ENCODE measurements at places on chromosomes 1 and 21.

- DNase-seq = no peak
Observed at GRCh38 chr1:226325178-226325577, 16.2 kb upstream of the LIN9 start.

GRCh38 chr1:2547210-2548067 is 8.7 kb upstream of the TNFRSF14 start:
- DNase-seq = peak; percentile 87

- DNase-seq = no peak
Observed at GRCh38 chr1:229879746-229880145, 187.3 kb upstream of the GALNT2 start.

- DNase-seq = peak; percentile 52
Observed at GRCh38 chr21:31873696-31874599, 1.1 kb downstream of the HUNK start.

DNA sequence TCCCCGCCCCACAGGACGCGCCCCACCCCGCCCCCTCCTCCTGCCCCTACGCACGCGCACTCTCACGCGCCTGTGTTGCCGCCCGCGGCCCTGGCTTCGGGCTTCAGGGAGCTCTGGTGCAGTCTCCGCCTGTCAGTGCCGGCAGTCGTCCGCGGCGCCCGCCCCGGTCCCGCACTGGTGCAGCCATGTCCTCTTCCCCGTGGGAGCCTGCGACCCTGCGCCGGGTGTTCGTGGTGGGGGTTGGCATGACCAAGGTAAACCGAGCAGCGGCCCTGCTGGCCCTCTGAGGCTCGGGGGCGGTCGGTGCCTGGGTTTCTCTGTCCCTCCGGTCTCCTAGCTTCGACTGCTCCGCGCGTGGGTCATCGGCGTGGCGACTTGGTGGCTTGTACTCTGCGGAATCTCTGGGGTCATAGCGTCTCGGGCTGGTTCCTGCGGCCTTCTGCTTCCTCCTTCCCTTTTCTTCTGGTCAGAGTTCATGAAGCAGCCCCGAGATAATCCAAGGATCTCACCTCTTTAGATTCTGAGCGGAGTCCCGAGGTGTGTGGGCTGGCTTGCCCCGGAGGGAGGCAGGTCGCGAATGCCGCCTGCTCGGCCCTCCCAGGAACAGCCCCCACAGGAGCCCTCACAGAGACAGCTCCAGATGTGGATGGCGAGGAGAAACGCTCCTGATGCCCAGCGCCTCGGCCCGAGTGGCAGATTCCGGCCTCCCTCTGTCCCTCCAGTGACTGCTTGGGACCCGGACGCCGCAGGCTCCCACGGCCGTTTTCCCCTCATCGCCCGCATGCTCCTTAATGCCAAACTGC is at the start of gene SCP2:
TSS of gene SCP2 (plus strand) at position 65 of the 803 bp plus-strand sequence. CDS start at position 186, 121 bp downstream.
- DNase-seq = no peak

- no peak for DNase-seq
Observed at GRCh38 chr1:155320252-155320651, 442 bp upstream of the RUSC1 start.

DNA sequence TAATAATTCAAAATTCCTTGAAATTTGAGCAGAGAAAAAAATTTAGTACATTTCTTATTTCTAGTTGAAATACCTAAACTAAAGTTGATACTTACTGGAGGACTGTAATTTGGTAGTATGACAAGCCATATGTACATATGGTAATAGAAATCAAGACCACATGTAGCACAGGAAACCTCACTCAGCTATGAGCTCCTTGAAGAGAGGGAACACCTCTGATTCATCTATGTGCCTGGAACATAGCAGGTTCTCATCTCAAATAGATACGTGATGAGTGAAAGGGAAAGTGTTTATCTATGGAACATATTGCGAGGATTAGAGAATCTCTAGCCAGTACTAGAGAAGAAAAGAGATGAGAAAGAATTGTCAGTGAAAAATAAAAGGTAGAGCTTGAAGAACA is 47.9 kb upstream of the GNG4 start:
- DNase-seq = no peak

DNA sequence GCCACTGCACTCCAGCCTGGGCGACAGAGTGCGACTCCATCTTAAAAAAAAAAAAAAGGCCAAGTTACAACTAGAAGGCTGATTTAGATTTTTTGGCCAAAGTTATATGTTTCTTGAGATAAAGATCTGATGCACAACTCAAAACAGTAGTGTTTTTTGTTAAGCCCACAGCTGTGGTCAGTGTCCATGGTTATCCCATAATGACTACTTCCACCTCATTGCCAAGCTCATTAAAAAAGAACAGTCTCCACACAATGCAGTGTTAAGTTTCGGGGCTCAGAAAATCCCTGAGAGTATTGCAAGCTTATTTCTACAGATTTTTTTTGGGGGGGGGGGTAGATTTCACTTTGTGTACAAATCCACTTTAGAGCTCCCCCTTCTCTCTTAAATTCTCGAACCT is 120.5 kb downstream of the RUNX1 start:
- DNase-seq = no peak

GRCh38 chr1:66732407-66733166 is 19.7 kb upstream of the DYNLT5 start:
- no peak for DNase-seq

DNA sequence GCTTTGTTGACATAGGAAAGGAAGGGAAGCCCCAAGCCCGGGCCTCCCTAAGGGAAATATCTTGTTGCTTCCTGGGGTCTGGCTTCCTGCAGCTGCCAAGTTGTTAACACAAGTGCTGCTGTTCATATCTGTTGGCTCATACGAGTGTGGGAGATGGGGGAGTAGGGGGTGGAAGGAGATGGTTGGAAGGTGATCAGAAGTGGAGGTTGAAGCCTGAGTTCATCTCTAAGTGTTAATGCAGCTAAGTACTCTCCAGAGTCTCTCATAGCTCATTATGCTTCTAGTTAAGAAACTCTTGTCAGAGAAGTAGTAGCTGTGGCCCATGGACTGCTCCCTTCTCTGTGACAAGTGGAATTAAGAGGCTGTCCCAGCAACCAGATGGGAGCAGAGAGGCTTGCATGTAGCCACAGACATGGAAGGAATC is 319.2 kb upstream of the SPAG17 start:
- no peak for DNase-seq

DNA sequence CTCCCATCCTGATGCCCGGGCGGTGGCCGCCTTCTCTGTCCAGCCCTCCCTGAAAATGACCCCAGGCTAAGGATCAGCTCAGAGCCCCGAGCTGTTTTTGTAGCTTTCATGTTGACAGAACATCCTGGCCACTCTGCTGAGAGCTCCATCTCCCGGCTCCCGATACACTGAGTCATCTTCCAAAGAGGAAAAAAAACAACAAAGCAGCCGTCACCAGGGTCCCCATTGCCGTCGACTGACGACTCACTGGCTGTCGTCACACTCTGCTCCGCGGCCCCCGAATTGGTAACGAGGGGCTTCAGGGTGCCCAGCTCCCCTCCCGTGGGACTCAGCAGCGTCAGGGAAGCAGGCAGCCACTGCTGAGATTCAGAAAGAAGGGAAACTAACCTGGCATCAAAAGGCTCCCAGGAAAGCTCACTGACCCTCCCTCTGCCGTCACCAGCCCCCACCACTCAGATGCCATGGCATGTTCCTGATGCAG is 67.2 kb downstream of the CD46 start:
- no peak for DNase-seq

GRCh38 chr1:79912813-79913212 is 906.3 kb upstream of the ADGRL4 start:
- DNase-seq = no peak

- no peak for DNase-seq
Observed at GRCh38 chr1:151718011-151718431, 1.4 kb upstream of the CELF3 start.

GRCh38 chr21:45588086-45588825 is 46.0 kb upstream of the SLC19A1 start:
- no peak for DNase-seq

GRCh38 chr1:182877842-182878241 is 38.7 kb downstream of the DHX9 start:
- DNase-seq = no peak

DNA sequence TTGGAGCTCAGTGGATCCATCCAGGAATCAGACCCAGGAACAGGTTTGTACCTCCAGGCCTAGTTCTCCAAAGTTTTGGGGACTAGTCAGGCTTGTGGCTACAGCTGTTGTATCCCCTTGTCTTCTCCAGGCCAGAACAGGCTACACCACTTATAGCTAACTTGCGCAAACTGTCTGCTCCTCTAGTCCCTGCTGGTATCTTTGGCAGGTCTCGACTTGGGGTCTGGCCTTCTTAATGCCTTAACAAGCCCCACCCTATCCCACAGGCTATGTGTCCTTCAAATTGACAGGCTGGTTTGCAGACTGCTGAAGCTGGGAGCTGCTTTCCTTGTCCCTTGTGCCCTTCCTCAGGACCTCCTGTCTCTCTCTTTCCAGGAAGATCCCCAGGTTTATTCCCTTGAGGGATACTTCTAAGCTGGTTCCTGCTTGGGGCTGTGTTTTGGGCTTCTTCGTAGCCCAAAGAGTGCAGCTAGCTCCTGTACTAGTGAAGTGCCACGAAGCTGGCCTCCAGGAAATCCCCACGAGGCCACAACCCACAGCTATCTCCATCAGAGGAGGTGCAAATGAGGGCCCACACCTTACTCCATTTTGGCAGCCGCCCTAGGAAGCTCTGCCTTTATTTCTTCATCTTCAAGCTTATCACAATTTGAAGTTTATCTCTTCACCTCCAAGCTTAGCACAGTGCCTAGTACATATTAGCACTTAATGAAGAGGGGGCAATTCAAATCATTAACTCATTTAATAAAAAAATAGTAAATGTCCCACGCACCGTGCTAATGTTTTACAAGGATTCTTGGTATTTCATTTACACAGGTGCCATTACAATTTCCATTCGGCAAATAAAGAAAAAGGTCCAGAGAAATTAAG is 683 bp upstream of the DMAP1 start:
- no peak for DNase-seq

DNA sequence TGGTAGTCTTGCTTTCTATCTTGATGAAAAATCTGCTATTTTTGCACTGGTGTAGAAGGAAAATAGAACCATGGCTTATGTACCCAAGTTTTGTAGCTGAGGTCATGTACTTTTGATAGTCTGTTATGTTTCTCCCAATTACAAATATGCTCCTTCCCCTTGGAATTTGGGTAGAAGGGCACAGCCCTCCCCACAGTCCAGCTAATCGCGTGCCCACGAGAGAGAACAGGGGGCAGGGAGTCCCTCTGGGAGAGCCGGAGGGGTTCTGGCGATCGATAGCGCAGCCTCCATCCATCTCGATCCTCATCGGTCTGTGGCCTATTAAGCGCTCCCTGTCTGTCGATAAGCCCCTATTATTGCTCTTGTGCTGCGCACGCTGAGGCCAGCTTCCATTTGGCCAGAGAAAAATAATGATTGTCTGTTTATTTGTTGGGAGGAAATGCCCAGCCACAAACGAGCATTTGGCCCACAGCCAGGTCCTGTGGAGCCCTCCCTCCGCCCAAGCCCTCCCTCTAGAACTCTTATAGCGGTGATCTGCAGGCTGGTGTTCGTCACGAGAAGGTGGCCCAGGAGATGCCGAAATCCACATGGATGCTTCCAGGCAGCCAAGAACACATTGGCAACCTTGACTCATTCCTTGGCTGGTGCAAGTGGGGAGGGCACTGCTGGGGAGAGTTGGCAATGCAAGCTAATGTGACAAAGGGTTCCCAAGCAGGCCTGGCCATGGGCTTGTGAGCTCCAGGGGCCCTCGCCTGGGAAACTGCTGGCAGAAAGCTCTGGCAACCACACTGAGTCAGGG is 134.7 kb upstream of the TNR start:
- no peak for DNase-seq
